ENCODE measurements at places on chromosomes 1 and 21.

DNA sequence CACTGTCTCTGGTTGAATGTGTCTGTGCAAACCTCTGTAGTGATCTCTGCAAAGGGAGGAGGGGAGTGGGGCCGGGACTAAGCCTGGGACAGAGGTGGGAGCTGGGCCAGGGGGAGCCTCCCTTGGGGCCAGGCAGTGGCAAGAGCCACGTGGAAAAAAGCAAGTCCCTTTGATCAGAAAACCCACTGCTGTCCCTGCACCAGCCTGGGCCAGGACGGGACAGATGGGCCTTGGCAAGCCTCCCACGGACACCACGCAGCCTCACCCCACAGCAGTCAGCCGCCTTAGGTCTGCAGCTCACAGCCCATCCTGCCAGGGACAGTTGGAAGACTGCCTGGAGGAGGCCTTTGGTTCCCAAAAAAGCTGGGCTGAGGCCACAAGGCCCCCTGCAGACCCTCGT is 11.7 kb upstream of the TRAPPC10 start:
- DNase-seq = no peak

DNA sequence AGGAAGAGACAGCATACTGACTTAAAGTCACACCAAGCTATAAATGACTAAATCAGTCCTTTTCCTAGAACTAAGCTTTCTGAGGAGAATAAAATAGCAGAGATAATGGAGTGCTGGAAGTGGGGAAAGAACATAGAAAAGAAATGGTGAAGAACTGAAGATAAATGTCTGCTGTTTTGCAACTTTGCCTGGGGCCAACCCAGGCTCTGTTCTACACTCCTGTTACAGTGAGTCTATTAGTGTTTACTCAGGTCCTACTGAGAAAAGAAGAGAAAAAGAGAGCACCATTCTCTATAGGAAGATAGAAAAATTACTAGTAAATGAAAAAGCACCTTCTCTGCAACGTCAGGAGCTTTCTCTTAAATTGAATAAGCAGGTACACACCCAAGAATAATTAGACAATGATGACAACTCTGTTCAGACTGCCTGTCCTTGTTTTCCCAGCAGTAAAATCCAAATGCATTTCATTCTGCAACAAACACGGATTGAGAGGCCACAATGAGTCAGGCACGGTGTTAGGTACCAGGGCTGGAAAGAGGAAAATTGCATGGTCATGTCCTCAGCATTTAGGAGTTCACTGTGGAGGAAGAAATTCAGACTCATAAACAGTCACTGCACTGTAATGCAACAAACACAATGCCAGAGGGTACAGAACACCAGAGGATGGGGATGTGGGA is 139.4 kb upstream of the CAMK1G start:
- no peak for DNase-seq

DNA sequence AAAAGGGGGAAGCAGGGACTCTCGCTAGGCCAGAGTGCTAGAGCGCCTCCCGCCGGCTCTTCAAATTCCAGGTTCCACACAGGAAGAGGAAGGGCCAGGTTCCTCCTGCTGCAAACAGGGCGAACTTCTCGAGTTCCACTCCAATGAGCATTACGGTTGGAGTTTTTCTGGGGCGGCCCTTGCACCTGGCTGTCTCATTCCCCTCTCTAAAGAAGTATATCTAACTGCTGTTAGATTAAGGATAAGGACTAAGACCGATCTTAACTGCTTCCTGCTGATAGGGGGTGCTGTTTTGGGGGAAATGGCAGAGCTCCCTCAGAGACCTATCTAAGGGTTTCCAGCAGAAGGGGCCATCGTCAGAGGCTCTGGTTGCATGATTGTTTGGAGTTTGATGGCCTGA is 138.0 kb downstream of the RABGAP1L start:
- DNase-seq = no peak

GRCh38 chr1:74779750-74780149 is 46.8 kb downstream of the TYW3 start:
- DNase-seq = no peak

- DNase-seq = no peak
Measured at GRCh38 chr1:207952617-207953542, 42.0 kb upstream of the CD34 start.

DNA sequence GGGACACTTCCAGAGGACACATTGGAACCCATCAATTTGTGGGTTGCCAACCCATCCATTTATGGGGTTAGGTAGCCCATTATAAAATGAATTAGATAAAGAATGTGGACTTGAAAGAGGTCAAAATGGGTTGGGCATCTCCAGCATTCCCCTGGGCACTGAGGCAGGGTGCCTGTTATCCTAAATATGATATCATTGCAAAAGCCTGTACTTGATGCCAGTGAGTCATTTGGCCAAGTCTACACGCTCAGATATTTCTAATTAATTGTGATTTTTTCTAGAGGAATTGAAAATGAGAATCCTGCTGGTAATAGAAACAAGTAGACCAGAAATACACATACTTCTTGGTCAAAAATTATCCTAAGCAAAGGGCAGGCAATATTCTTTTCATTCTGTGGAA is 21.9 kb upstream of the NBL1 start:
- no peak for DNase-seq

GRCh38 chr1:9596415-9597123 is 7.9 kb downstream of the TMEM201 start:
- no peak for DNase-seq

- peak; percentile 10 for DNase-seq
Measured at GRCh38 chr21:45509566-45510465, 32.4 kb downstream of the SLC19A1 start.

- DNase-seq = no peak
Measured at GRCh38 chr1:20429296-20429695, 56.7 kb downstream of the CAMK2N1 start.

DNA sequence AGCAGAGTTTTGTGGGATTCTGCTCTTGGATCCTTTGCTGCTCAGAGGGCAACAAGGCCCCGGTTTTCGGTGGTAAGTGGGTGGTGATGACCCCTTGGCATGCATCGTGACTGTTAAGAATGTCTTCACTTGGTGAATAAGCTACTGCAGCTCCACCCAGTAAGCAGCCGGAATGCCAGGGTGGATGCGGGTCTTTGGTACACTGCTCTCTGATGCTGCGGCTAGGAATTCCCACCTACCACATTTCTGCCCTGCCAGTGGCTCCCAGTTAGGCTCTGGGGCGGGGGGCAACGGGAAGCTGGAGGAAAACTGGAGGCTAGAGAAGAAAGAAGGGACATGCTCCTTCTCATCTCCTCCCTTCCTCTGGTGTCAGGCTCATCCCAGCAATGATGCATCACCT is 180.4 kb upstream of the GALNT2 start:
- no peak for DNase-seq

DNA sequence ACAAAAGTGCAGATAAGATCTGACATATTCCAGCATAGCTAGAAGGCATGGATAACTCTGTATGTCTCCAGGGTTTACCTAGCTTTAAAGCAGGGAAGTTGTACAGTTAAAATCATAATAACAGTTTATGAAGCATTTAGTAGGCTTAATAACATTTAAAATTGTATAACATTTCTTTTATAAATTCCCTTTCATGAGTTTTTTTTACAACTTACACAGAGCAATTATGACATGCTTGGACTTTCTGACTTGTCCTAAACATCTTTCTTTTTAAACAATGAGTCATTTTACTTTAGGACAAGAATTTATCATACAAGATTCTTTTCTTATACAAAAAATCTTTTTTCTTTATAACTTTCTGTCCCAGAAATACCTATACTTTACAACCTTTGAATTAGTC is 408.5 kb upstream of the NEGR1 start:
- DNase-seq = no peak

DNA sequence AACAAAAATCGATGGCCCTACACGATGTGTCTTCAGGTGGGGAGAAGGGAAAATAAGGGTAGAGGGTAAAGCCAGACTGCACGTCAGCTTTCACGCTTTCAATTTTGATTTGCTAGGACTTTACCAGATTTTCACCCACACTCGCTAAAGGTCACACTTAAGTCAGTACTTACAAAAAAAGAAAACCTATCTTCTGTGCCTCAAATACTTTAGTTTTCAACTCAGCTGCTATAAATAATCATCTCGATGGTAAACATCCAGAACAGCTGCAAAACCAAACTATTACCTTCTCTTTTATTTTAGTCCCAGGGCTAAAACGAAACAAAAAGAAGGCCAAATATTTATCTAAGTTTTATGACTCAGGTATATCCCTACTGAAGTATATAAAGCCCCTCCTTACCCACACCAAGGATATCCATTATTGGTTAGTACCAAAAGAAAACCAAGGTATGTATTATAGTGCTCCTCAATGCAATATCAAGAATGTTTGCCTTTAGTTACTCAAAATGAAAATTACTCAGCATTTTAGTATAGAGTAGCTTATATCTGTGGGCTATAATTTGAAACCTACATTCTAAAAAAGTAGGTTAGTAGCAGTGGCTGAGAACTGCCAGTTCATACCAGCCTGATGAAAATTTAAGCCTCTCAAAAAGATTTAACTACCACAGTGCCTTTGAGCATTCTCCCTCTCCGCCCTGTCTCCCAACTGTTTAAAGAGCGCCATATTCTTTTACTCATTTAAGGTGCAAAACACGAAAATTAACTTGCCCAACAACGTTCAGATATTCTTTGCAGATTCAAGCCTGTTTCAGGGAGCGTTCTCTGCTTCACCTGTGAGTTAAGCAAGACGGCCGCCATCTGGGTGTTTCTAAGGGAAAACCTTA is 1.5 kb downstream of the CSDE1 start:
- DNase-seq = no peak

DNA sequence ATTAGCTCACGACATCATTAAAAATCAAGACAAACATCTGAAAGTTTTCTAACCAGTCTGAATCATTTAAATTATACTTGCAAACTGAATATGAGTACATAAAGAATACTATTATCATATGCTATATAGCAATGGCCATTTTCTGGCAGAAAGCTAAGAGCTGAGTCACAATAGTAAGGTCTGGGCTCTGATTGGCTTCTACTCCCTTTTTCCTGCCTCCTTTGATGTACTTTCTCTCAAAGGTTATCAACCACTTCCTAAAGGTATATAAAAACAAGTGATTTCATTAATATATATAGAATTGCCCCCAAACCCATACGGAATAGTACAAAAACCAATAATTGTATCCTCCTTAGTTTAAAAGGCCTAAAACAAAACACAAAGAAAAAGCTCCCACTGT is 7.0 kb downstream of the KCNA3 start:
- DNase-seq = no peak

DNA sequence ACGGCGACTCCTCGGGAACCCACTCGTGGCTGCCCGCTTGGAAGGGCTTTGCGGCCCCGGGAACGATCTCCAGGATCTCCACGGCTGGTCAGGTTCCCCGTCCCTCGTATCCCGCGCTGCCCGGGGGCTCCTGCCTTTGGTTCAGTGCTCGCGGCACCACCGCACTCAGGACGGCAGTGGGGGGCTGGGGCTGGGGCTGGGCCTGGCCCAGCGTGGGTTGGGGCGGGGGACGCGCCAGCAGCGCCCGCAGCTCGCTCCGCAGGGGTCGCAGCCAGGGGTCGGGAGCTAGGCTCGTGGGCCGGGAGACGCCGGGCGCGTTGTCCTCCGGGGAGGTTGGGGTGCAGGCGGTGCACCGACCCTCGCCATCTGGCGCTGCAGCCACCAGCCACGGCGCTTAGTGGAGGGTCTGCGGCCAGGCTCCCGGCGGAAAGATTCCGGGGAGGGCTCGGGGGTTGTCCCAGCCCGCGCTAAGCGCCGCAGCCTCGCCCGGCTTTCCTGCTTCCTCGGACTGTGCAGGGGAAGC is 8.9 kb downstream of the SIM2 start:
- DNase-seq = no peak

GRCh38 chr1:25039229-25039628 is 109.2 kb upstream of the RUNX3 start:
- no peak for DNase-seq

GRCh38 chr1:67750691-67751054 is 65.7 kb downstream of the GADD45A start:
- no peak for DNase-seq

GRCh38 chr21:35035581-35035980 is 13.5 kb downstream of the RUNX1 start:
- no peak for DNase-seq

DNA sequence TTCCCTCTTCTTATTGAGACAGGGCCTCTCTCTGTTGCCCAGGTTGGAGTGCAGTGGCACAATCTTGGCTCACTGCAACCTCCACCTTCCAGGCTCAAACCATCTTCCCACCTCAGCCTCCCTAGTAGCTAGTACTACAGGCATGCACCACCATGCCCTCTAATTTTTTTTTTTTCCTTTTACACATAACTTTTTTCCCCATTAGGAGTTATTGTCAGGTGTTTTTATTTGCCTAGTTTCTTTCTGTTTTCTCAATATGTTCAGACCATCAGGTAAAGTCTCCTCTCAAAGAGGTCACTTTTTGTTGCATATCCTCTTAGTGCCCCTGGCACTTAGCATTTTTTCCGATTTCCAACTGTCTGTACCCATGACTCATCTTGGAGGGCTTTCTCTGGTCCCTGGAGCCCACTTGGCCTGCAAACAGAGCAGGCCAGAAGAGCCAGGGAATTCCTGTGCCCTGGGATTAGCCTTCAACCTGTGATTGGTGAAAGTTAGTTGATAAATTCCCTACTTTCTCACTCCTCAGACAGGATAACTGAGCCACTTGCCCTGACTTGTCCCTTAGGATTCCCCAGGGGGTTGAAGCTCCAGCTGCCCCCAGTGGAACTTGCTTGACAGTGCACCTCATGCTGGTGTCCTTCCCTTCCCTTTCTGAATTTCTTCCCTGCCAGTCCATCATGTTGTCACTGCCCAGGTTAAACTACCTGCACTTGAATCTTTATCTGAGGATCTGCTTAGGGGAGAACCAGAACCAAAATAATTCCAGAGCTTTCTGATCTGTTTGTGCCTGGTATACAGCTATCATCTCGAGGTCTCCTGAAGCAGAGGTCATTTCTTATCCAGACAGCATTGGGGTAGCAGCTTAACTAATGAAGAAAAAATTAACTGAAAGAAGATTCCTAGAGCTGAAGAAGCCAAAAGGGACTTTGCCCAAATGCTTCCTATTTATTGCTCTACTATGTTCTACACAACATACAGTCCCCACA is 2.4 kb downstream of the NTPCR start:
- peak; percentile 42 for DNase-seq

DNA sequence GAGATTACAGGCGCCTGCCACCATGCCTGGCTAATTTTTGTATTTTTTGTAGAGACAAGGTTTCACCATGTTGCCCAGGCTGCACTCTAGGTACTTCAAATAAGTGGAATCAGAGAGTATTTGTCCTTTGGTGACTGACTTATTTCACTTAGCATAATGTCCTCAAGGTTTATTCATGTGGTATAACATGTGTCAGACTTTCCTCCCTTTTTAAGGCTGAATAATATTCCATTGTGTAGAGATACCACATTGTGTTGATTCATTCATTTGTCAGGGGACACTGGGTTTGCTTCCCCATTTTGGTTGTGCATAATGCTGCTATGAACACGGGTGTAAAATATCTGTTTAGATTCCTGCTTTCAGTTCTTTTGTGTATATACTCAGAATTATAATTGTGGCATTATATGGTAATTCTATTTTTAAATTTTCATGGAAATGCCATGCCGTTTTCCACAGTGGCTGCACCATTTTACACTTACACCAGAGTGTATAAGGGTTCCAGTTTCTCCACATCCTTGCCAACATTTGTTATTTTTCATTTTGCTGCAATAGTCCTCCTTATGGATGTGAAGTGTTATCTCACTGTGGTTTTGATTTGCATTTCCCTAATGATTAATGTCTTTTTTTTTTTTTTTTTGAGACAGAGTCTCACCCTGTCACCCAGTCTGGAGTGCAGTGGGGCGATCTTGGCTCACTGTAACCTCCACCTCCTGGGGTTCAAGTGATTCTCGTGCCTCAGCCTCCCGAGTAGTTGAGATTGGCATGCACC is 35.1 kb downstream of the IL6R start:
- DNase-seq = no peak
